ENCODE measurements at places on chromosomes 2 and 18.

GRCh38 chr2:74789271-74789670, 44.7 kb upstream of the HK2 start:
- DNase-seq = no peak

DNA sequence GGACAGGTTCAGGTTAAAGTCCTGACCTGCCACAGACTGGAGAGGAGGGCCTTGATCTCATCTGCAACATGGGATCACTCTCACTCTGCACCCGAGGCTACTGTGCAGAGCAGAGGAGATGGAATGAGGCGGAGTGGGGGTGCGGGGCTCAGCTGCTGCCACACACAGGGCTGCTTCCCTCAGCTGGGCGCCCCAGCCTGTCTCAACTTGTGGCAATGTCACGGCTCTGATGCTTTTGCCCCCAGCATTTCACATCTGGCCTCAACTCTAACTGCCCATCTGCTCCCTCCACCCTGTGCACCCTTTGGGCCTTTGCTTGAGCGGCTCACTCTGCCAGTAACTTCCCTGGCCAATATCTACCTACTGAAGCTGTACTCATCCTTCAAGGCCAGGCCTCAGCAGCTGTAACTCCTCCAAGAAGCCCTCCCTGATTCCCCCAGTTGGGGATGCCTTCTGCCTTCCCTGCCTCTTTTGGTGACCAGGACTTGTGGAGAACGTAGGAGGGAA, 70.3 kb downstream of the POLR1A start:
- DNase-seq = no peak

DNA sequence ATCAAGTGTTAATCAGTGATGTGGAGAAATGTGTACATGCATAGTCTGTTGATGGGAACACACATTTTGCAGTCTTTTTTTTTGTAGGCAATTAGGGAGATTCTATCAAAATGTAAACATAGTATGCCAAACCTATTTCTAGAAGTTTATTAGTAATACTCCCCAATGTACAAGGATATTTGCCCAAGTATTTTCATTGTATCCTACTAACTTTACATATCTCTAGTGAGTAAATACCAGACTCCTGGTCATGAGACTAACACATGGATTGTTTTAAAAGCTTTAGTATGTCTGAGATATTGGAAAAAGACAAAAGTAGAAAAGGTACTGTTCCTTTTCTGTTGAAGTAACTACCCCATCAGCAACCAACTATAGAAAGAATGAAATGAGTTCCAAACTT, 513.0 kb downstream of the PTPRM start:
- no peak for DNase-seq

GRCh38 chr2:233375490-233376314, 21.4 kb downstream of the DGKD start:
- DNase-seq = no peak

- DNase-seq = no peak
Observed at GRCh38 chr2:191428141-191428540, 182.9 kb downstream of the MYO1B start.

- DNase-seq = no peak
Observed at GRCh38 chr2:136381722-136382633, 264.0 kb upstream of the CXCR4 start.

DNA sequence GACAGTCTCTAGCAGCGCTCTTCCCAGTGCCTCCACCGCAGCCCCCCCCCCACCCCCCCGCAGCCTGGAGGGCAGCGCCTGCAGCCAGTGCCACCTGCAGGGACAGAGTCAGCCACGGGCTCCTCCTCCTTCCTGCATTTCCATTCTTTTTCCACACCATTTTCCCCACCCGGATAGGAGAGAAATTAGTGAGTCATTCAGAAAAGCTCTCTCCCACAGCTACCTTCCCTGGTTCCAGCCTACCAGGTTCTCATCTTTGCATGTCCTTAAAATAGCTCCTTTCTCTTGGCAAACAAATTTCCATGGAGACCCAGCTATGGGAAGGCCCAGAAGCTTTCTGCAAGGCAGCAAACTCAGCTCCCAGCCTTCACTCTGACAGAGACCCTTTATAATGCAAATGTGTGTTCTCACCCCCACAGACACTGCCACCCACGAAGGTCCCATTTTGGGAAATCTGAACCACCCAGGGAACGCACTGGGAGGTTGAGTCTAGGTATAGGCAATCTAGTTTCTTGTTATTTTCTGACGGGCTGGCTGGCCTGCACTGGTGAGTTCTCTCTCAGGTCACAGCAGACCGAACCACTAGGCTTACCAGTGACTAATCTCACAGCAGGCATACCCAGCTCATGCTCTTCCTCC, 41.8 kb upstream of the ATG16L1 start:
- no peak for DNase-seq

- DNase-seq = no peak
Observed at GRCh38 chr2:216915557-216916150, 55.8 kb upstream of the TNP1 start.

DNA sequence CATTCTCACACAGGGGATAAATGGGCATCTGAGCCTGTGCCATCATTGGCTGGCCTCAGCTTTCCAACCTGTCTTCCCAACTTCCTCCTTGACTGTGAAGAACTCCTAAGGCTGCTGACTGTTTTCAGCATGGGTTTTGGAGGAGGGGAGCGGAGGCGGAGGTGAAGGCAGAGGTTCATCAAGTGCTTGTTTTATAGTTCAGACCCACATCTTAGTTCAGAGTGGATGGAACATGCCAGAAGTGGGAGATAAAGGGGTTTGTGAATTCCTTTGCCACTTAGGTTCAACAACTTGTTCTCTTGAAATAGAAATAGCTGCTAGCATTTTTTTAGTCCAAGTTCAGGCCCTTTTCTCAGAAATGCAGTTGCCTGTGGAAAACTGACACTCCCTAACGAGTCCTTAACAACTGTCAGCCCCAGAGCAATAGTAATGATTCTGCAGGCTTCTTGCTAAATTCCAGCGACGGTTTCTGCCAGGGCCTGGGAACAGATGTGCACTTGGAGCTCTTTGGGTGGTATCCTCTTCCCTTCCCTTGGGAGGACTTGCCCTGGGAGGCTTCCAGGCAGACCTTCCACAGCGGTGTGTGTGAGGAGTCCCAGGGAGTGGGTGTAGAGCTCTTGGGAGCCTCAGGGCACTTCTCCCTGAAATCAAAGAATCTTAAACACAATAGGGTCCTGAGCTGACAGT, 30.1 kb upstream of the ITGA6 start:
- DNase-seq = no peak

GRCh38 chr2:96207774-96208142, 869 bp downstream of the STARD7 start:
- no peak for DNase-seq

DNA sequence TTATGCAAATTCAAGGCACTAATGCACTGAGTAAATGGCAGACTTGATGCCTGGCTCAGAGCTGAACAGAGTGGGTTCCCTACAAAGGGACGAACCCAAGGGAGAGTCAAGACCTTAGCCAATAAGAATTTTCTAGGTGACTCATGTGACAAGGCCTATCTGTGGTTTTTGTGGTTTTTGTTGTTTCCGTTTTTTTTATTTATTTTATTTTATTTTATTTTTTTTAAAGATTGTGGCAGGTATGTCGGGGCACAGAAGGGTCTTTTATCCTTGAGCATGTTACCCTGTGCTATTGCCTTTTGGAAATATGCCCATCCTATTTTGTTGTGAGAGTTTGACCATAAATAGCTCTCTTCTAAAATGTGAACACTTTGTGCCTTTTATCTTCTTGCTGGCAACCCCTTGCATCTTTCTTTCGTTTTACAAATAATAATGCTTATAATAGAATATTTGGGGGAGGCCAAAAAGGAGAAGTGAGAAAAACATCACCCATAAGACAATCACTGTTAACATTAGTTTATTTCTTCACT, 113.4 kb upstream of the AQP4 start:
- no peak for DNase-seq

DNA sequence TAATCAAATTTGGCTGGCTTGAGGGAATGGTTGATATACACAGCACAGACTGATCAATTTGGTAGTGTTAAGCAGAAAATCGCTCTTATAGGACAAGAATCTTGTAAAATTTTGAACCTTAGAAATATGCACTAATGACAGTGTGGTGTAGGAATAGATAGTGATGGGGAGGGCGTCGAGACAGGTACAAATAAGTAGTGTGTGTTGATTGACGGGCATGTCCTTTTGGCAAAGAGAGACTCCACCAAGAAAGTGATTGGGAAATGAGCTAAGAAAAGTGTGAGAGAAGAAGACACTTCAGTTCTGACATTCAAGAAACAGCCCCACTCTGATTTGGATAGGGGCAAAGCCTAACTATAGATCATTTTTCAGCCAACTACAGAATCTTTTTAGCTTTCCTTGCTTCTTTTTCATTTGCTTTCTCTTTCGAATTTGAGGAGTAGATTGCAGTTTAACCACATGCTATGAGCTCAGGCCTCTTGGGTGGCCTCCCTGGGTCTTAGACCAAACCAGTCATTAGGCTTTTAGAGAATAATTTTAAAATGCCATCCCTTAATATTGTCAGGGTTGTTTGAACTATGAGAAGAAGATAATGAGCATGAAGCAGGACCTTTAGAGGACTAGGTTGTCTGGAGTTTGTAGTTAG, 127.1 kb downstream of the CERS6 start:
- no peak for DNase-seq

DNA sequence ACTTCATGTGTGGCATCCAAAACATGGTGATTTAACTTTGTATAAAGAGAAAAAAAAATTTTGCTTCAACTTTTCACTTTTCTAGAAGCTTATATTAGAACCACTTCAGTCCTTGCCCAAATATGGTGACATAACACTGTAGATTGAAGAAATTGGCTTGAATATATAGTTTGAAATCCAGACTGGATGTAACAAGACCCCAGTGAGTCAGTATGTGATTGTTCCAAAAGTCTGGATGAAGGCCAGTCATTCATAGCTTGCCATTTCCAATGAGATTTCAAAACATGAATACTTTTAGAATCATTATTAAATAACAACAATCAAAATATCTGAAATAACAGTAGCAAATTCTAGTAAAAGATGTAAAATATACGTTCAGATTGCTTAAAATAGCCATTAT, 104.8 kb upstream of the FN1 start:
- no peak for DNase-seq

DNA sequence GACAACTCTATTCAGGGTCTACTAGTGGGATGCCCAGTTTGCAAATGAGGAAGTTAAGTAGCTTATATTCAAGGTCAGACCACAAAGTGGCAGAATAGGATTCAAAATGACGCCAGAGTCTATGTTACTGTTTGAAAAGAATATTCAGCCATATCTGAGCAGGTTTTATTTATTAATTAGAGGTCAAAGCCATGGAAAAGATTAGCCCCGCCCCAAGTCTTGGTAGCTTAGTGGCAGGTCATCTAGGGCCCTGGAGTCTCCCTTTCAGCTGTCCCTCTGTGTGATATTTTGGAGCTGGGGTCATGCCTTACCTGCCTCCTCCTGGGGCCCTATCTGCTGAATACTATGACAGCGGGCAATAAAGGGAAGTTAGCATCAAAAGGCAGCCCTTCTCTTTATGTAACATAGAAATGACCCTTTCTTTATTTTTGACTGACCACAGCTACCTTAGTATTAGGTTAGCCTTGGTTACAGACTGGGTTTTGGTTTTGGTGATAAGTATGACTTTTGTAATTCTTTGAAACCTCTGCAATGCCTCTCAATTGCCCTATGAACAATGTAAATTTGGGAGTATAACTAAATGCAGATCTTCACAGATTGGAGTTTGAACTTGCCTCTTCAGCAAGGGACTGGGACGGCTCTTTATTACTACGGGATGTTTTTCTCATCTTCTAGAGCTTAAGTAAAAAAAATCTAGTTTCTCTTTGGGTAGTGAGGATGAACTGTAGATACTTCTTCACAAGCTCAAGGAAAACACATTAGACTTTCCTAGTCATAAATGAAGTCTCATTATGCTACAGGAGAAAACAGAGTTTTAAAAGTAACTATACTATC, 153.0 kb upstream of the ITGA4 start:
- no peak for DNase-seq

DNA sequence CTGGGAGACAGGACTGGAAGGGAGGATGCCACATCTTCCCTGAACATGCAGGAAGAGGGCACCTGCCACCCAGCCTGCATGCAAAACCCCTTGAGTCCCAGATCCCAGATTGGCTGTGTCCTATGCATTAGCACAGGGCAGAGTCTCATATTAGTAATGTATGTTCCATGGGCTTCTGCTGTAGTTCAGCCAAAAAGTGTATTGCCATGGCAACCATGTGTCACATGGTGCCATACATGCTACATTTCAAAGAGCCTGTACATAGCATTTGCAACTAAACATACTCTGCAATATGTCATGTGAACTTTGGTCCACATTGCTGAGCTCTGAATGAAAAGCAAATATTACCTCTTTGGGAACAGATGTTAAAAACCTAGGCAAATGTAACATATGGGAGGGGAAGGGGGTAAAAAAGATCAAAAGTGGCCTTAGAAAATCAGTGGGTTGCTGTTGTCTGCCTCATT, 78.4 kb downstream of the DPP4 start:
- DNase-seq = no peak

DNA sequence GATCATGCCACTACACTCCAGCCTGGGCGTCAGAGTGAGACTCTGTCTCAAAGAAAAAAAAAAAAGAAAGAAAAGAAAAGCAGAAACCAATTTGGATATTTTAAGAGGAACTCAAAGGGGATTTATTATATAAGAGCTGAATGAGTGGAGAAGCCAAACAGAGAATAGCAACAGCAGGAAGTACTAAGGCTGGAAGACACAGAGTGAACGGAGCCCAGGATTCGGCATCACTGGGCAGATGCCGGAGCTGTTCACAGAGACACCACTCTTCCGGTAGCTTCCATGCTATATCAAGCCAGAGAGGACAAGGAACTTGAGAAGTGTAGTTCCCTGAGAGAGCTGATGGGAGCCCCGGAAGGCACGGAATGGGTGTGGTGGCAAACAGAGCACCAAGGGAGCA, 47.0 kb upstream of the CABLES1 start:
- no peak for DNase-seq

DNA sequence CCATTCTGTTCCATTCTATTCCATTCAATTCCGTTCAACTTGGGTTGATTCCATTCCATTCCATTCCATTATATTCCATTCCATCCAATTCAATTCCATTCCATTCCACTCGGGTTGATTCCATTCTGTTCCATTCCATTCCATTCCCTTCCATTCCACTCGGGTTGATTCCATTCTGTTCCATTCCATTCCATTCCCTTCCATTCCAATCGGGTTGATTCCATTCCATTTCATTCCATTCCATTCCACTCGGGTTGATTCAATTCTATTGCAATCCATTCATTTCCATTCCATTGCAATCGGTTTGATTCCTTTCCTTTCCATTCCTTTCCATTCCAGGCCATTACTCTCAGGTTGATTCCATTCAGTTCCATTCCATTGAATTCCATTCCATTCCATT, 1138.4 kb downstream of the RPIA start:
- no peak for DNase-seq

- DNase-seq = no peak
Observed at GRCh38 chr2:38945911-38946310, 56.2 kb downstream of the ARHGEF33 start.

Data from cerebellar nuclear complex (tissue), 1 donor.